A673 (cell line): ENCODE measurements at places on chromosomes 2 and 18. TPM values are rescaled to one million over a fixed set of nuclear protein-coding genes. Genes with fewer than 3 reads are reported as not detected.

The NYAP2 gene
- total RNA-seq = not detected in 2 replicates

The MYCN gene
- 2.8 and 3.4 TPM in 2 replicates for total RNA-seq

The KCNS3 gene
- total RNA-seq = 12.7 and 15.8 TPM in 2 replicates

The STARD6 gene
- total RNA-seq = not detected in 2 replicates

The XPO1 gene
- 233 and 247 TPM in 2 replicates for total RNA-seq

The C2orf66 gene
- 0.28 TPM in 1 of 2 replicates, not detected in the other for total RNA-seq

The SPHKAP gene
- 10.3 and 12.8 TPM in 2 replicates for total RNA-seq

The CYBRD1 gene
- total RNA-seq = 7.3 and 8.5 TPM in 2 replicates

The DIPK1C gene
- total RNA-seq = not detected in 2 replicates

The EDAR gene
- total RNA-seq = not detected in 2 replicates

The GALM gene
- total RNA-seq = 6.6 and 8.7 TPM in 2 replicates

The CREG2 gene
- not detected in 2 replicates for total RNA-seq

The RAPGEF4 gene
- total RNA-seq = 0.26 and 0.96 TPM in 2 replicates

The RGPD3 gene
- 0.30 and 0.57 TPM in 2 replicates for total RNA-seq

The FSHR gene
- not detected in 2 replicates for total RNA-seq

The DCDC2C gene
- total RNA-seq = 0.43 and 0.81 TPM in 2 replicates

The SRD5A2 gene
- not detected in 2 replicates for total RNA-seq

The GALNT13 gene
- total RNA-seq = not detected in 2 replicates

The RNPEPL1 gene
- 26.5 and 29.4 TPM in 2 replicates for total RNA-seq

The PSD4 gene
- 0.60 and 1.8 TPM in 2 replicates for total RNA-seq

The CDCA7 gene
- 64.9 and 72.5 TPM in 2 replicates for total RNA-seq

The CD8A gene
- total RNA-seq = not detected in 2 replicates

The WNT6 gene
- total RNA-seq = not detected in 2 replicates

The SPATA3 gene
- total RNA-seq = not detected in 2 replicates

The DSG1 gene
- total RNA-seq = not detected in 2 replicates

The RGPD6 gene
- total RNA-seq = 30.8 and 69.2 TPM in 2 replicates

The RNF152 gene
- total RNA-seq = 3.6 and 3.8 TPM in 2 replicates

The ATP6V1C2 gene
- not detected in 2 replicates for total RNA-seq
